ENCODE measurements at places on chromosomes 12 and 14. TPM values are rescaled to one million over a fixed set of nuclear protein-coding genes. Genes with fewer than 3 reads are reported as not detected.

DNA sequence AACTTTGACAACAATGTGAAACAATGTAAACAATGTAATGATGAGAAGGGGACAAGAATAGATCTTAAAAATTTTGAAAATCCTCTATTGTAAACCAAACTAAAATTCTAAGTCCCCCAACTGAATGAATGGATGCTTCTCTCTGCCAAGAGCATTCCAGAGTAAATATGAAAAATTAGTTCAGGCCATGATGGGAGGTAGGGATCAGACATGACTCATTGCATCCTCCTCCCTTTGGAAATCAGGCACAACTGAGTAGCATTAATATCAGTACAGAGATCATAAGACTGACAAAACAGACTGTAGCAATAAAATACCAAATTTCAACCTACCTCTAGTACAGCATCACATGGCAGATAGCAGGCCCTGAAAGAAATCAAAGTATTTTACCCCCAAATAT lies 559.9 kb downstream of the C12orf50 start:
- H3K27me3 ChIP-seq, result no peaks in the 10 kb centered on the region
- no peaks in the 10 kb centered on the region for H3K4me1 ChIP-seq
- no peak overlapping the region for H3K27ac ChIP-seq
- DNase-seq, result no peak

- H3K4me3 ChIP-seq, result peak overlapping the region; percentile 58
- DNase-seq, result peak; percentile 93
- peaks cover 61% of the 10 kb centered on the region for H3K36me3 ChIP-seq
- H3K27ac ChIP-seq, result peak overlapping the region; percentile 96
- H3K27me3 ChIP-seq, result no peaks in the 10 kb centered on the region
- peaks cover 97% of the 10 kb centered on the region for H3K4me1 ChIP-seq
Observed at GRCh38 chr14:92651106-92651757, 97.2 kb downstream of the LGMN start.

GRCh38 chr14:94582199-94582750 lies 1.0 kb downstream of the SERPINA5 start:
- no peaks in the 10 kb centered on the region for H3K27me3 ChIP-seq
- H3K4me3 ChIP-seq, result peak overlapping the region; percentile 34
- H3K27ac ChIP-seq, result peak overlapping the region; percentile 19
- H3K36me3 ChIP-seq, result peaks cover under 1% of the 10 kb centered on the region
- DNase-seq, result no peak

- H3K27ac ChIP-seq, result no peak overlapping the region
- no peak overlapping the region for H3K4me3 ChIP-seq
- DNase-seq, result peak; percentile 0
- peaks cover 100% of the 10 kb centered on the region for H3K36me3 ChIP-seq
Observed at GRCh38 chr12:120170631-120171030, 23.9 kb downstream of the GCN1 start.

- H3K27me3 ChIP-seq, result no peaks in the 10 kb centered on the region
- H3K27ac ChIP-seq, result no peak overlapping the region
- no peaks in the 10 kb centered on the region for H3K4me1 ChIP-seq
- H3K36me3 ChIP-seq, result no peaks in the 10 kb centered on the region
Observed at GRCh38 chr12:91817517-91817916, 328.1 kb downstream of the BTG1 start.

DNA sequence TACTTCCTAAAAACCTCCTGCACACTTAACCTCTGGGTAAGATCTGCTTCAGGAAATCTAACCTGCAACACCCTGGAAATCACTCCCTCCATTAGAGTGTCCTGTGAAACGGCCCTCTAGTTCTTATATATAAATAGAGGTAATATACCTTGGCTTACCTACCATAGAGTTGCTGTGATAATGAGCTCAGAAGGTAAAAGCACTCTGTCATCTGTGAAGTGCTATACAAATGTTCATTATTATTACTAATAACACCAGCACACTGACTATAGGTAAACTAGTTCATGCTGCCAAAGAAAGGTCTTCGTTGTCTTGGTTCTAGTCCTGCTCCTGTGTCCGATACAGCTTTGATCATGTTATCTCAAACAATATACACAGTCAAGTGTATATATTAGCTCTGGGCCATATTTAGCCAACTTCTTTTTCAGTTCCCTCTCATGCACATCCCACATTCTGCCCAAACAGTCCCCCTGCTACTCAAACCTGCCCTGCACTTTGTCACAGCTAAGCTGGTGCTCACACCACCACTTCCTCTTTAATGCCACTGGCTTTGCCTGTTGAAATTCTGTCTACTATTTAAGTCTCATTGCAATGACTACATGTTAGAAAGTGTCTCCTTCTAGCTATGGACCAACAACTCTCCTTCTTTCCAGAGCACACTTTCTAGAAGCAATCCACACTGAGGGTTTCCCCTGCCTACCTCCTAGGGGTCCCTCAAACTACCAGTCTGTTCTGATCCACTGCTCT lies 5.1 kb downstream of the E2F7 start:
- no peak overlapping the region for H3K4me3 ChIP-seq
- H3K4me1 ChIP-seq, result peaks cover 8% of the 10 kb centered on the region
- no peak overlapping the region for H3K27ac ChIP-seq

- H3K27me3 ChIP-seq, result no peaks in the 10 kb centered on the region
- no peaks in the 10 kb centered on the region for H3K36me3 ChIP-seq
- no peaks in the 10 kb centered on the region for H3K4me1 ChIP-seq
- H3K4me3 ChIP-seq, result no peak overlapping the region
Observed at GRCh38 chr12:131044136-131044535, 90.4 kb downstream of the ADGRD1 start.

Gene LHX5
- not detected for polyA plus RNA-seq

Gene A2M
- 61.5 TPM for polyA plus RNA-seq

Gene CRACR2A
- polyA plus RNA-seq, result 6.0 TPM

Gene NDRG2
- 72.4 TPM for polyA plus RNA-seq
